ENCODE measurements at places on chromosomes 16 and 17.

DNA sequence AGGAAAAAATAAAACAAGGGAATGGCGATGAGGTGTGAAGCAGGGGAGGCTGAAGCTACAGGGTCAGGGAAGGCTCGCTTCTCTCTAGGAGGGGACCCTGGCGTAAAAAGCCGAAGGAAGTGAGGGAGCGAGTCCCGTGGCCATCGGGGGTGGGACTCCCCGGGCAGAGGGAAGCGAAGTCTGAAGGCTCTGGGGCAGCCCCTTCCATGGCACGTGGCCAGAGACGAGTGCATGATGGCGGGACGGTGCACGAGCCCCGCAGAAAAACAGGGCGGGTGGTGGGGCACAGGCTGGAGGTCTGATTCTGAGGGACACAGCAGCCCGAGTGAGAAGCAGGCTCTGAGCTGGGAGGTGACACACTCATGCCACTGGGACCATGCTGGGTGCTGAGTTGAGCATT, 21.1 kb upstream of the NCBP3 start:
- no peak for DNase-seq

GRCh38 chr17:67461228-67461780, 84.2 kb downstream of the PITPNC1 start:
- DNase-seq, result no peak

DNA sequence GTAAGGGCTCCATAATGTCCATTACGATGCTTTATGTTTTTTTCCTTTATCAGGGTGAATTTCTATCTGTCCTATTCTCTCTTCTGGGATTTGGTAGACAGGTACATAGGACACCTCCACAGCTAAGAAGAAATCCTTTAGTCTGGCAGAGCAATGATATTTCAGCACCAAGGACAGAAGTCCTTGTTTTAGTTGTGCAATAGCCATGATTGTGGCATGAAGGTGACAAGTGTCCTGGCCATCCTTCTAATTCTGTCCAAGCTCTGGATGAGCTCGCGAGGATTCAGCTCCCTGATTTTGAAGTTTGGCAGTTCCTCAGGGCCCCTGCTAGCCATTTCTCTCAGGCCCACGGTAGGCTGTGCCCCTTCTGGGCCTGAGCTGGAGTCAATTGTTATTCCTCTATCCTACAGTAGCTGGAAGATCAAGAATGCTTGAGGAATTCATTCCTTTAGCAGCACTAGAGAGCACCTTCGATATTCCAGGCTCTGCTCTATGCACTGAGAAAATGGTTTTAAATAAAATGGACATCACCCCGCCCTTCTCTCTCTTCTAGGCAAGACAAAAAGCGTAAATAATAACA, 320.8 kb downstream of the XYLT1 start:
- DNase-seq, result no peak

DNA sequence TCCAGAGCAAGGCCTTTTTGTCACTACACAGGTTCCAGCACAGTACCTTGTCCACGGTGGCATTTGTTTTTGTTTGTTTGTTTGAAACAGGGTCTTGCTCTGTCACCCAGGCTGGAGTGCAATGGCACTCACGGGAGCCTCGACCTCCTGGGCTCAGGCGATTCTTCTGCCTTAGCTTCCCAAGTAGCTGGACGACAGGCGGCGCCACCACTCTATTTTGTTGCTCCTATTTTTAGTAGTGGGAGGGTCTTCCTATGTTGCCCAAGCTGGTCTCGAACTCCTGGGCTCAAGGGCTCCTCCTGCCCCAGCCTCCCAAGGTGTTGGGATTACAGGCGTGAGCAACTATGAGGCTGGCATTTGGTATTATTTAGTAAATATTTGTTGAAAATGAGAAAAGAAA, 10.3 kb downstream of the MRC2 start:
- DNase-seq, result no peak

DNA sequence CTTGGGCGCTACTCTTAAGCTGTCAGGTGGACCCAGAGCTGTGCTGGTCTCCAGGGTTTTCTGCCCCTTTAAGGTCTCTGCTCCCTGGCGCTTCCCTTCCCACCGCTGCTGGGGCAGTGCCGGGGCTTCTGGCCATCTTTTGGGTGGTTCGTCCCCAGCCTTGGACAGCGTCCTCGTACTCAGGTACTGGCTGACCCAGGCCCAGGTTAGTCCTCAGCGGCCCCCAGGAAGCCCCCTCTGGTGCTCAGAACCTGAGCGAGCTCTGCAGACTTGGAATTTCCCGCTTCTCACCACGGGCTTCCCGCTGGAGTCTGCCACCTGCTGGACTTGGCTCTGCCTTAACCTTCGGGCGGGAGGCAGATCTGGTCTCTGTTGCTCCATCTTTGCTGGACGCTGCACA, 94.1 kb upstream of the ZNF750 start:
- no peak for DNase-seq

- DNase-seq, result no peak
Observed at GRCh38 chr16:25570131-25570530, 121.6 kb upstream of the HS3ST4 start.

DNA sequence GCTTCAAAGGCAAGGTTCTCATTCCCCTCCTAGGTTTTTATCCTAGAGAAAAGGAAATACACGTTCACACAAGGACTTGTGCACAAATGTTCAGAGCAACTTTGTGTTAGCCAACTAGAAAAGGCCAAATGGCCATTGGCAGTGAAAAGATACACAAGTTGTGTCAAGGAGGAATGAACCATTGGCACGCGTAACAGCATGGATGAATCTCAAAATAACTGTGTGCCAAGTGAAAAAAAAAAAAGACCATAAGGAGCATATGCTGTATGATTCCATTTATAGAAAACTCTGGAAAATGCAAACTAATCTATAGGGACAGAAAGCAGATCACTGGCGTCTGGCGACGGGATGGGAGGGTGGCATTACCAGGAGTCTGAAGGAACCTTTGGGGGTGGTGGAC, 333.8 kb downstream of the SNX29 start:
- DNase-seq, result no peak

DNA sequence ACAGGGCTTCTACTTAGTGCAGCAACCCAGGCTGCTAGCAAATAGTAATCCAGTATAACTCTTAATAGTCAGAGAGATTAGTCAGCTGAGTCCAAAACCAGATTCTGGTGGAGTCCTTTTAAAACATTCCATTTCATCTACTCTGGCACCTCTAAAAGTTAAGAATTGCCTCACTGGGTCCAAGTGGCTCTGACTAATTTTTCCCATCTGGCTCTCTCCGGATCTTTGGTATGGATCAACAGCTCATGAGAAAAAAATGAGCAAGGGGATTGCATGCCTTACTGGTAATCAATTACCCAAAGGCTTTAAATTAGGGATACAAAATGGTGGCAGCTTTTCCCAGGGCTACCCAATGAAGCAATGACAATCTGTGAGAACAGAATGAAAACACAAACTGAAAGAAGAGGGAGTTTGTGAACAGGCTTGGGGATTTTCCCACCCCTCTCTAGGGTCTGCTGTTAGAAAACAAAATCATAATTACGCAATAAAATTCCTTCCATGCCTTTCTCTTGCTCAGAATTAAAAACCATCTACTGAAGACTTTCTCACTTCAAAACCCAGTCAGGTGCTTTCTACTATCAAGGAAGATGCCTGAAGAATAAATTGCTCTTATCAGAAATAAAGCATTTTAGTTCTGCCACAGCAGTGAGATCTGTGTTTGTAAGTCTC, 84.6 kb upstream of the PMFBP1 start:
- DNase-seq, result no peak

DNA sequence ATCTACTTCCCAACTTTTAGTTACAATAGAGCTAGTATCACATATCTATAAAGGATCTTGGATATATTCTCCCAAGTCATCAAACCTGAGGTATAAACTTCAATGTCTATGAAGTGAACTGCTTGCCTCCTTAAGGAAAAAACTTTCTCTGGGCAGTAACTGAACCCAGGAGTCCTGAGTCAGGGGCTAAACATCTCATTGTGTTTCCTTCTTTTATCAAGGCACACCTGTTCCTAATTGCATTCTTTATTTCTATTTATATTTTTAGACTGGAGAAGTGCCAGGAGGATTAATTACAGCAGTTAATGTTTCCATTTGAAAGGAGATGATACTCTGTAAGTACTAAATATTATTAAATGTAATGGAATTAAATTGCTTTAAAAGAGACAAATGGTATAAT, 98.6 kb downstream of the CDH8 start:
- no peak for DNase-seq

- no peak for DNase-seq
Observed at GRCh38 chr17:5883775-5884665, 186.2 kb upstream of the WSCD1 start.

DNA sequence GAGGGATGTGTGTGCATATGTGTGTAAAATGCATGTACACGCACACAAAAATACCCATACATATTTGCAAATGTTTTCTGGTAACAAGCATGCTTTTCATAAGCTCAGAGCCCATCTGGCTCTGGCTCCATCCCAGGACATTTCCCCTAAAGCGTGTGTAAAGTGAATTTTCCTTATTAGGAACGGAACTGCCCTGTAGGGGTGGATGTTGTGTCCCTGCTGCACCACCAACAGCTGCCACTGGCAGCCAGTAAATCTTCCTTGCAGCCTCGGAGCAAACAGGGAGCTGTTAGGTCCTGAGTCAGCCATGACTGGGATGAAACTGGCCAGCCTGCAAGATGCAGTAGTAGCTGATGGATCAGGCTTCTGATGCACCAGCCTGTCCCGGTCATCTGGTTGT, 393.5 kb downstream of the UTP18 start:
- DNase-seq, result no peak

- DNase-seq, result no peak
Observed at GRCh38 chr17:65537845-65538674, 23.4 kb downstream of the AXIN2 start.

GRCh38 chr17:77609553-77610517, 348.7 kb upstream of the TNRC6C start:
- DNase-seq, result peak; percentile 70

DNA sequence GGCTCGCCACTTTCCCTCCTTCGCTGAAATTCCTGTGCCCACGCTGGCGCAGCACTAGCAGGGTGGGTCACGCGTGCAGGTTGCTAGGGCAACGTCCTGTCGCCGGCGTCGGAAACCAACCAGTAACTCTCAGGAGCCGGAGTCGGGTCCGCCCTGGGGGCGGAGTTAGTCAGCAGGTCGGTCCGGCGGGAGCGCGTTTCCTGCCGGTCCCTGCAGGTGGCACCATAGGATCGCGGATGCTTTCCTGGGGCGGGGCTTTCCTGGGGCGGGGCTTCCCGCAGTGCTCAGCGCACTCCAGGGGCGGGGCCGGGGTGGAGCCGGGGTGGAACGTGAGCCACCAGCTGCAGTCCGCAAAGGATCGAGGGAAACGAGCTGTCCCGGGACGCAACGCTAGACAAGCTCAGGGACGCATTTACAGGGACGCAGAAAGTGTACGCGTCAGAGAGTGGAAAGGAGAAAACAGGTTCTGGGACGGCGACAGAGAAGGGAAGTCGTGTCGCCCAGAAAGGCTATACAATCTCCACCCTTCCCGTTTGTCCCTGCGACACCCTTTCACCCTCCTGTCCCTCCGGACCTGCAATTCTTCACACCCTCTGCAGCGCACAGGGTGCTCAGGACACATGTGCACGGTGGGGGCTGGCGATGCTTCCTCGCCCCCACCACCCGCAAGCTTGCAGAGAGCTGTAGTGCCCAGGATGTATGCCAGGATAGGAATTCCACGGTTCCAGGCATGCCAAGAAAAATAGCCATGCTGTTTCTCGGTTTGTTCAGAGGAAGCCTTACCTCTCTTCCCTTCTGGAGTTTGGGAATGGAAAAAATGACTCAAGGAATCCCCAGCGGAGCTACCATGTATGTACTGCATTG, 12.3 kb downstream of the COPZ2 start:
- peak; percentile 98 for DNase-seq

DNA sequence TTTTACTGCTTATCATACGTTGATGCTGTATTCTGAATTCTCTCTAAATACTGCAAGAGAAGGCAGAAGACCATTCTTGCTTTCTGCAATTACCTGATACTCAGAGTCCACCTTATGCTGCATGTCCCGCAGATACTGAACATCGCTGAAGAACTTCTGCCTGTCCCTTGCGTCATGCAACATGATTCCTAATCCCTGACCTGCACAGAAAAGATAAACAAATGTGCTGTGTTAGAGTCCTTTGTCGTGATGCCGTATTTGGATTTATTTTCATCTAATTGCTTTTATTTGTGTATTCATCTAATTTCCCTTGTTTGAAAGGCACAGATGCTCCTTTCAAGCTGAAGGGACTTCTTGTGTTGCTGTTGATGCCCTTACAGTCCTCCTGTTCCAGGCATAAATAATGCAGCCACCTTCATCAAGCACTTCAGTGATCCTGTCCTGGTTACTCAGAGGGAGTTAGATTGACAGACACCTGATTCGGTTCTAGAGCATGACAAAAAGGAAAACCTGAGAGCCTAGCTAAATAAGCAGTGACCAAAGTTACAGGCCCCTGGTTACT, 6.5 kb downstream of the MARCHF10 start:
- DNase-seq, result no peak

DNA sequence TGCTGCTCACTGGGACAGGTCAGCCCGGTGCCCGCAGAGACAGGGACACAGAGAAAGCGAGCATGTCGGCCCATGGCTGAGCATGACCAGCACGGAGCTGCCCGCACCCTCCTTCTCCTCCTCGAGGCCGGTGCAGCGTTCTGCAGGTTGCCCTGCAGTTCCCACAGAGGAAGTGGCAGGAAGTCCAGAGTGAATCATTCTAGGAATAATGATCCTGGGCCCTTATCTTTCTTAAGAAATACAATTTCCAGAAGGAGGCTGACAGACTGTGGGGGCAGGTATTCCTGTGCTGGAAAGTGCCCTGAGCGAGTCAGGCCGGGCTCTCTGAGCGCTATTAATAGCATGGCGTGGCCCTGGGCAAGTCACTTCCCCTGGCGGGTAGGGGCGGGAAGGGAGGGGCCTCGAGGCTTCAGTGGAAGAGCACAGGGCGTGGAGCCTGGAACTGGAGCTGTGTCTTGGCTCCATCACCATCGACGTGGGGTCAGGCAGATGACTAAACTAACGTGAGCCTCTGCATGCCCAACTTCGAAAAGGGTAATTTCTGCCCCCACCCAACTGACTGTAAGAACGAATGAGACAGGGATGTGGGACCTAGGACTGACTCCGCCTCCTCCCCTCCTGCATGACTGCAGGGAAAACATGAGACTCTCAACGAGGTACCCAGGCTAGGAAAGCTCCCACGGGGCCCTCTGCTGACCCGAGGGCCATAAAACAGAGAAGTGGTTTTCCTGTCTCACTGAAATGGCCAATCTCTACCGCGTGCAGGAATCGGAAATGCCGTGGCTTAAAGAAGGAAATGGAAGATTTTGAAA, 9.8 kb downstream of the TMEM204 start:
- DNase-seq, result peak; percentile 91

GRCh38 chr16:77290451-77291115, 91.4 kb downstream of the SYCE1L start:
- DNase-seq, result no peak

GRCh38 chr17:77610518-77610893, 348.0 kb upstream of the TNRC6C start:
- DNase-seq, result no peak

- DNase-seq, result no peak
Observed at GRCh38 chr16:11665071-11665491, 3.2 kb upstream of the SNN start.

Measured in inflammatory macrophage treated with lipopolysaccharide for 4 hours (primary cell).